Hematopoietic multipotent progenitor cell treated with erythropoietin and hydrocortisone succinate and interleukin-3 and kit ligand, for 15 days (in vitro differentiated cells): ENCODE measurements at places on chromosomes 16 and 17.
A peak's percentile ranks its signal among the peaks of the same experiment; 100 is the strongest.

- DNase-seq = no peak
Measured at GRCh38 chr17:48497103-48497502, 33.7 kb downstream of the HOXB1 start.

- DNase-seq = no peak
Measured at GRCh38 chr17:81148571-81148970, 16.7 kb upstream of the PVALEF start.

- DNase-seq = peak; percentile 51
Measured at GRCh38 chr17:74960570-74961342, 11.8 kb downstream of the HID1 start.

GRCh38 chr17:73740370-73740769 is 96.1 kb upstream of the SDK2 start:
- DNase-seq = no peak

- DNase-seq = no peak
Measured at GRCh38 chr17:9230346-9230745, 209.0 kb downstream of the NTN1 start.

GRCh38 chr16:63982110-63982509 is 1139.8 kb downstream of the CDH11 start:
- no peak for DNase-seq

GRCh38 chr17:28648698-28649097 is 3.7 kb upstream of the BLTP2 start:
- no peak for DNase-seq

GRCh38 chr16:19582050-19582831 is 26.7 kb downstream of the VPS35L start:
- DNase-seq = no peak

DNA sequence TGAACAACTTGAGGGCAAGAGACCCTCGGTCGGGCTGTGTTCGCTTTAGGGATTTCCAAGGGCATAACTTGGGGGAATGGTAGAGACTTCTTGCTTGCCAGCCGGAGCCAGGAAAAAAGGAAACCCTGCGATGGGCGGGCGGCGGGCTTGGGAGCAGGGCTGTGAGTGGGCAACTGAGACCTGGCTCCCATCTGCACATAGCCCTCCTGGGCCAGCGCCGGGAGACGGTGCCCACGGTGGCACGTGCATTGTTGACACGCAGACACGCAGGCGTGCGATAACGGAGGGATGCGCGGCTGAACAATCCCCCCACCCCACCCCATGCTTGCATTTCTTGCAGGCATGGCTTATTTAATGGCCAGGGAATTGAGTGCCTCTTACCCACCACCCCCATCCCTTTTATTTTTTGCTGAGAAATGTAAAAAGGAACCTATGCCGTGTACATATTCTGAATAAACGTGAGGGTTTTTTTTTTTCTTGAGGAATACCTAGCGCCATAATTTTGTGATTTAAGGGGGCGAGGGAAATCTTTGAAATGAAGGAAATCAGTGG is 17.1 kb upstream of the ZFHX3 start:
- DNase-seq = no peak

DNA sequence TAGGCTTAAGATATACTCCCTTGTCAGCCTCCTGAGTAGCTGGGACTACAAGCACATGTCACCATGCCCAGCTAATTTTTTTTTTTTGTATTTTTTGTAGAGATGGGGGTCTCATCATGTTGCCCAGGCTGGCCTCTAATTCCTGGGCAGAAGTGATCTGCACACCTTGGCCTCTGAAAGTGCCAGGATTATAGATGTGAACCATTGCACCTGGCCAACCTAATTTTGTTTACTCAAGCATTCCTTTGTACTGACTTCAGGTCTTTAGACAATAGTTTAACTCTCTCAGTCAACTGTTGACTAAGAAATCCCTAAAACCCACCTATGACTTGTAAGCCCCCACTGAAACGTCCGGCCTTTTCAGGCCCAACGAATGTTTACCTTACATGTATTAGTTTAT is 628.3 kb upstream of the CDH8 start:
- no peak for DNase-seq
